GM04503 (cell line): ENCODE measurements at places on chromosomes 1 and 21.

DNA sequence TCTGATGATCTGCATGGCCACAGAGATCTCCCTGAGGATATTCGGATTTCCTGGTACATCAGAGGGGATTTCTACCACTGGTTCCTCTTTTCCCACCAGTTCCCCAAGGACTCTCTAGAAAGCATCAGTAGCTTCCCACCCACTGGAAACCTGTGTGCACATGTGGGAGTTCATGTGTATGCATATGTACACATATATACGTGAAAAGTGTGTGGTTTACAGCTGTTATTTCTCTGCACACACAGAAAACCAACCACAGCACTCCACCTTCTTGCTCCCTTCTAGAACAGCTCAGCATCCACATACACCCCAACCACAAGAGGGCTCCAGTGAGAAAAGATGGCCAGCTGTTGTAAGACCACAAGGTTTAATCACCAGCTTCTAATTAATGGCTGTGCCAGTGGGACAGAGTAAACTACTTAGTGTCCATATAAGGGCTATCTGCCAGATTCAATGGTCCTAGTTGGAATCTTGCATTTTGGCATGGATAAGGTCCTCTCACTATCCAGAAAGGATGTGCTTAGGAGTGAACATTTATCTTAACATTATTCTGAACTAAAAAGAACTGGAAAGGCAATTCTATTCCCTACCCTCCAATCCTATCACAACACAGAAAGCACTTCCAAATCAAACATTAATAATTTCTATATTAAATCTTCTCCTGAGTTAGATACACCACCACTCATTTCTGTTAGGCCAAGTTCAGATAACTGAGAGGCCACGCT, 24.1 kb downstream of the GPR3 start:
- DNase-seq: no peak

DNA sequence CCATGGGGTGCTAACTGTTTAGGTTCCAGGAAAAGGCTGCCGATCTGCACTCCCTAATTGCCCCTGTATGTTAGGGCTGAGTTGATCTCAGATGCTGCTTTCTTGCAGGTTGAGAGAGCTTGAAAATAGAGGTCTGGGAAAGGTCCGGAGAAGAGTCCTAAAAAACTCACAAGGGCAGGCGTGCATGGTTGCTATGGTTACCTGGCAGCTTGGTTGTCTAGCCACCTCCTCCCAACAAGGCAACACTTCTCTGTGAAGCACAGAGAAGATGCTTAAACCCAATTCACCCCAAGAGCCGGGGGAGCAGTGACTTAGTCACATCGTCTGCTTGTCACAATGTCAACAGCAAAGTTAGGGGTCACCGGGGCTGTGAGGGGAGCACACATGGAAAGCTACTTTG, 31.0 kb upstream of the LRRC52 start:
- no peak for DNase-seq

DNA sequence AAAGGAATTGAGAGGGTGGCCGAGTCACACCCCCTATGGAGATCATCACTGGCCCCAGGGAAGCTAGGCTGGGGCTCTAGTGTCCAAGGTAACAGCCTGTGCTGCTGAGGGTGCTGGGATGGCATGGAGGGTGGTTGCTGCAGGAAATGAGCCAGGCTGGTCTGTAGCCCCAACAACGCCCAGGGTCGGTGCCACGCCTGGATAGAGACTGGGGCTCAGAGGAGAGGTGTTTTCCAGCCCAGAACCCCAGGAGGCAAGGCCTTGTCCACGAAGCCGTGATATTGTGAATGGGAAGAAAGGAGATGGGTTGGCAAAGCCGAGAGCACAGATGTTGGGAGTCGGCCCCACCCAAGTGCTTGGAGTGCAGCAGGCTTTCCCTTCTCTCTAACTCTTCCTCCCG, 68.9 kb upstream of the ACTRT2 start:
- no peak for DNase-seq

- DNase-seq: no peak
Observed at GRCh38 chr1:148372731-148373130, 110.4 kb downstream of the PPIAL4G start.
